ENCODE measurements at places on chromosomes 7 and 10. TPM values are rescaled to one million over a fixed set of nuclear protein-coding genes. Genes with fewer than 3 reads are reported as not detected.

DNA sequence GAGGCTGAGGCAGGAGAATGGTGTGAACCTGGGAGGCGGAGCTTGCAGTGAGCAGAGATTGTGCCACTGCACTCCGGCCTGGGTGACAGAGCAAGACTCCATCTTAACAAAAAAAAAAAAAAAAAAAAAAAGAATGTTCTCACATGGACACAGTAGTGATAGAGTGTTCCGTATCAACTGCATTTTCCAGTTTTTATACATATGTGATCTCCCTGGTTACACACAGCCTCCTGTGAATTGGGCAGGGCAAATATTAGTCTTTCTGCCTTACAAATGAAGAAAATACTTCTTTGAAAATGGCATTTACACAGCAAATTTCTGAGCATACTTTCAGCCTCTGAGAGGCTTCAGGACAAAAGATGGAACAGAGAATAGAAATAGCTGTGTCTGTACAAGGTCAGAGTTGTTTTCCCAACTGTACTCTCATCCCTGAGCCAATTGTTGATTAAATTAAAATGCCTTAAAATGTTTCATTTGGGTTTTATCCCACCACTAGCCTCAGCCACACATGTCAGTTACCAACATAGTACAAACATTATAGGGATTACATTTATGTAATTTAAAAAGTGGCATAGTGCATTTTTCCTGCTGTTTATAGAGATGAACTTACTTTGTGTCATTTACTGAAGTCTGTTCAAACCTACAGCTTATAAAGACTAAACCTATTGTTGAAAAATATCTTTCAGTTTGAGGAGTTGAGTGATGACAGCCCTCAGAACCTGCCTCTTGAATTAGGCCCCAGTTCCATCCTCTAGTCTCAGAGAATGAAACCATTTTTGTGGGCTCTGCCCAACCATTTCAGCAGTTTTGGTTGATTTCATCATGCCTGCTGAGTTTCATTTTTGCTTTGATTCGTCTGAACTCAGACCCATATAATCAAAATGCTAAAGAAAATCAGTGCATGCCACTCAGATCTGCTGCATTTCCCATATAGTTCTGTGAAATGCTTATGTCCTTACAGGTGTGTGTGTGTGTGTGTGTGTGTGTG lies 609.4 kb upstream of the C7orf33 start:
- no peak for DNase-seq

DNA sequence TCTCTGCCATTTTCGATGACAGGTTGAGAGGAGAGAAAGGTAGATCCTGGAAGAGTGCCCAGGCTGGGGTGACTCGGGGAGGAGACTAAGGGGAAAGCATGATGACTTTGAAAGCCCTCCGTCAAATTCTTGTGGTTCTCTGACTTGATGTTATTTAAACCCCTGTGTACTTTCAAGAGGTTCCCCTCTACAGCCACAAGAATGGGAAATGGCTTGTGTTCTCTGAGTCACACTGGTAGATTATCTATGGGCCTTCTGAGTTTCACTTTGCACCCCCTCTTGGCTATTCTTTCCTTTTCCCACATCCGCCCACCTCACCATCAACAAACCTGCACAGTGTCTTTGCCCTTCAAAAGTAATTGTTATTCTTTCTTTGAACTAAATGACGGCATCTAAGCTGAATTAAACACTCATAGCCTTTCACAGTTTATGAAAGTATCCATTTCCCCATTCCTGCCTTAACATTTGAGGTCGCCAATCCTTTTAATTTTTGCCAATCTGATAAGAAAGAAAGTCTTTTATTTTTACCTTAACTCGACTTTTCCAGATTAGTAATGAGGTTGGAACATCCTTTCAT lies 24.1 kb downstream of the PRF1 start:
- DNase-seq = no peak

DNA sequence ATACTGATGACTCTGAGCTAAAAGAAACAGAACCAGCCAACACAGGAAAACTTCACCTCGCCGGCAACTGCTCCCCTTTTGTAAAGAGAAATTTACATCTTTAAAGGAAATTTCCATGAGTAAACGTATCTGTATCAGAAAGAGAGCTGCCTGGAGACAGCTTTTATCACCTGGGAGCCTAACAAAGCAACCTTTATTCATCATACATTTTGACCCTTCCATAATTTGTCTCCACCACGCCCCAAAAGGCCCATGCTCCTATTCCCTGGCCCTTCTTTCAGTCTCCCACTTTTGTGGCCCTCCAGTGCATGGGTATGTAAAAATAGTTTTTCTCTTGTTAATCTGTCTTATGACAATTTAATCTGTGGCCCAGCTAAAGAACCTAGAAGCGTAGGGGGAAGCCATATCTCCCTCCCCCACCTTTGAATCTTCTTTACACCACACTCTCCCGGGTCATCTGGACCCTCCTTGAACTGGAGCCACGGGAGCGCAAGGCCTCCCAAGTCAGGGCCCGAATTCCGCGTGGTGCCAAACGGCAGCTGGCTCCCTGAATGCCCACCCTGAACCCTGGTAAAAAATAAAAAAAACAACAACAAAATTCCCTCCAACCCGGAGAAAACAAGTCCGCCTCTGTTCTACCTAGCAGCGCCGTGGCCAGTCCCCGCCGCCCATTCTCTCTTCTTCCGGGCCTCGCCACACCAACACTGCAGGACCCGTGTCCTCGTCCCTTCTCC lies 15.4 kb upstream of the FKBP9 start:
- peak; percentile 73 for DNase-seq

DNA sequence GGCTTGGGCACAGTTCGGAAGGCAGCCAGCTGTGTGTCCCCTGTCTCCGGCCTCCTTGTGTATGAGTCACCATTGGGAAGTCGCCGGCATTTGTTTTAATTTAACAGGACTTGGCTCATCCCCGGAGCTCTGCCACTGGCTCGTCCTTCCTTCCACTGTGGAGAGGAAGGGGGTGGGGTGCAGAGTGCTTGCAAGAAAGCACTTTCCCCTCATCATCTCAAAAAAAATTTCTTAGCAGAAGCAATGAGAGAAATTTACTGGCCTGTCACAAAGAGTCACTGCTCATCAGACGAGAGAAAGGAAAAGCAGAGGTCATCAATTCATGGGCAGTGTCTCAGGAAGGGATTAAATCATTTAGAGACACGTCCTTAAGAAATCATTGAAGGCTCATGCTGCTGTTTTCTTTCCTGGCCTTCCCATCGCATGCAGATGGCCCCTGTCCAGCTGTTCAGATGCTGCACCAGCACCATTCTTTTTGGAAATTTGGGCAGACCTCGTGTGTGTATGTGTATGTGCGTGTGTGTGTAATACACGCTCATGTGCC lies 93.3 kb downstream of the BMS1 start:
- DNase-seq = no peak

DNA sequence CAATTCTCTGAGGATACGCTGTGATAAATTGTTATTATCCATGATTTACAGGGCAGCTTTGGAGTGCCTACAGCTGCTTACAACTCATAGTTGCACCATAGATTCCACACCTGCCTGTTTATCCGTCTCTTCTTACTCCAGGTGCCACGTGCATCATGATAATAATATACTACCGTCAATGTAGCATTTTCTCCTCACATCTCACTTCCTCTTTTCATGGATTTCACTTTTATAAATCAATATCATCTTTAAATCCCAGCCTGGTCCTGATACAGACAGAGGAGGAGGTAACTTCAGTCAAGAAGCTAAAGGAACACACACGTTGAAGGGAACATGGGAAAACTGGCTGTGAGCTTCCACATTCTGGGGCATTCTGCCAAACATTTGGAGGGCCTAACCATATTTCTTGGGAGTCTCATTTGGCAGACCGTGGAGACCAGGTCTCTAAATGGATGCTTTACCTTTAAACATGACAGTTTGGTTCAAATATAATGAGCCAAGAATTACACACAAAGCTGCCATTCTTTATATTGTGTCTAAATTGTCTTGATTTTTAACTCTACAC lies 2.4 kb downstream of the CH25H start:
- DNase-seq = no peak

DNA sequence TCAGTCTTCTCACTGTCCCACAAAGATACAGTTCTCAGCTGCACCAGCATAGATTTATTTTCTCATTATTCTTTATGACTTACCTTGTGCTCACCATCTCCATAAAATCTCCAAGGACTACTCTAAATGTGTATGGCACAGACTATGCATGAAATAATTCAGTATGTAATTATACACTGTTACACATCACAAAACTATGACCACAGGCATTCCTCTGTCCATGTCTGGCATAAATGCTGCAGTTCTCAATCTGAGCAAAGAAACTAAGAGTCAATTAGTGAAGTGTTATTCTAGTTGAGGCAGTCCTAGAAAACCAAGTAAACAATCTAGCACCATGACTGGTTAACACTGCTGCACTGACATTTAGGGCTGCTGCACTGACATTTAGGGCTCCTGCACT lies 2.7 kb downstream of the CYCS start:
- DNase-seq = no peak

GRCh38 chr7:96995406-96996110 lies 9.8 kb upstream of the DLX6 start:
- peak; percentile 41 for DNase-seq

ETV1 gene
- total RNA-seq = 45.6 TPM

- no peak for DNase-seq
Observed at GRCh38 chr10:15344876-15345285, 26.2 kb downstream of the FAM171A1 start.

ASB13 gene
- 22.3 TPM for total RNA-seq

GRCh38 chr7:17965603-17966002 lies 25.3 kb upstream of the SNX13 start:
- no peak for DNase-seq

GRCh38 chr10:49023752-49024151 lies 84.1 kb upstream of the LRRC18 start:
- no peak for DNase-seq

STEAP1B gene
- 22.7 TPM for total RNA-seq

PTF1A gene
- 0.48 TPM for total RNA-seq

- DNase-seq = peak; percentile 59
Observed at GRCh38 chr10:87850742-87851205, 12.6 kb downstream of the KLLN start.

NRG3 gene
- 0.62 TPM for total RNA-seq
